ENCODE measurements at places on chromosomes 5 and 9.

- peak; percentile 94 for DNase-seq
Observed at GRCh38 chr9:124137009-124137943, 120.5 kb upstream of the NEK6 start.

GRCh38 chr5:43193894-43194265, 1.9 kb downstream of the NIM1K start:
- DNase-seq = no peak

DNA sequence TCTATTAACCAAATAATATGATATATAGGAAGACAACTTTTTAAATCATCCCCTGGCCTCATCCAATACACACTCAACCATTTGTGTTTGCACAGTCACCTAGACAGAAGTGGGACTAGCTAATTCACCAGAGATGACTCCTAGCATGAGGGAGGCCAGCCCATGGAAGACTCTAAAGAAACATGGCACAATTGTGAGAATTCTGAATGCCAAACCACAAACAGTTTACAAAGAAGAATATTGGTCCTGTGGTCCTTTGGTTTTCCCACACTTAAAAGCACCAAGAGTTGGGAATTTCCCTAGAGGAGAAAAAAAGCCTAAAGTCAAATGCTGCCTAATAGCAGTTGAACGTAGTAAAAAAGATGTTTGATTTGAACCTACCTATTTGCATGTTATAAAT, 609.9 kb downstream of the ACTL7B start:
- no peak for DNase-seq

- DNase-seq = no peak
Observed at GRCh38 chr5:155343468-155343867, 329.9 kb downstream of the KIF4B start.

DNA sequence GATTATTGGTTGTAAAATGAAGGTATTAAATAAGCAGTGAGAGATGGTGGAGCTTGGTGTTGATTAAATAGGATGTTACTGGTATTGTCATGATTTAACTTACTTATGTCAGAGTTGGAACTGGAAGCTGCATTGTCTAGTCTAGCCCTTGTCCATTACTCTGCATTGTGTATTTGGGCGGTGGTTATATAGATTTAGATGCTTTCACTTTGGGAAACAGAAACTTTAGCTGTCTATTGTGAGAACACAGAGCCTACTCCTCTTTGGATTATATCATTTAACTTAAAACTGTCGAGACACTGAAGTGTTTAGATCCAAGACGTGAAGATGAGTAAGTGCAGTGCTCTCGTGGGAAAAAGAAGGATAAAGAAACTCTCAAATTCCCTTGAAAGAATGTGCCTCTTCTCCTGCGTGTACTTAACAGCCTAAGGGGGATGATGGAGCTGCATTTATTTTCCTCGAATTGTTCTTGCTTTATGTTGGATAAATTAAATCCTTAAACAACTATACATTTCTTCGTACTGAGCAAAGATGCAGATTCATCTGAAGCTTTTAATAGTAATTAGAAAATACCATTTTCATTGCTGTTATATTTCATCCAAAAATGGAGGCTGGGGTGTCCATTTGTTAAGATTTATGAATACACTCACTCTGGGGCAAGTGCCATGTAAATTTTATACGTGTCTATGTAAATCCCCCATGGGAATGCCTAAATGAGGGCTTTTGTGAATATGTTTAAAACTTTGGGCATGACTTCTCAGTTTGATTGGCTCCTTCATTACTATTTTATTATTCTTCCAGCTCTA, 21.6 kb downstream of the FBXL7 start:
- no peak for DNase-seq

- no peak for DNase-seq
Observed at GRCh38 chr9:76859860-76860259, 46.1 kb downstream of the PRUNE2 start.

- no peak for DNase-seq
Observed at GRCh38 chr5:21263361-21263760, 1275.4 kb upstream of the CDH18 start.

GRCh38 chr9:21266733-21267484, 27.1 kb upstream of the IFNA14 start:
- DNase-seq = no peak

DNA sequence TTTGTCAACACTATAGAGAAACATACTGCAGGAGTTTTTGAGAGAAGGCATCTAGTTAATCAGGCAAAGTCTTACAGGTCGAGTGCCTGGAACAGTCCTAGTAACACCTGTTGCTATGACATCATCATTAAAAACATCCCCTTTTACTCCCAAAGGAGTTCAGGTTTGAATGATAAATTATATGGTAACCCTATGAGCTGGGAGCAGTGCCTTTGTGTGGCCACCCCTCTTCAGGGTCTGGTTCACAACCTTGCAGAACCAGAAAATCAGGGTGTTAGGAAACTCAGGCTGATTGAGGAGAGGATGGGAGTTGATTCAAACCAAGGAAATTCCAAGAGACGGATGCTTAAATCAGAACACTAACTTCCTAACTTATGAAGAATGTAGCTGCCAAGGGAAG, 179.1 kb upstream of the RASEF start:
- no peak for DNase-seq

GRCh38 chr9:38107405-38107804, 38.4 kb upstream of the SHB start:
- DNase-seq = peak; percentile 64

GRCh38 chr5:77995793-77996409, 219.8 kb upstream of the TBCA start:
- DNase-seq = no peak

DNA sequence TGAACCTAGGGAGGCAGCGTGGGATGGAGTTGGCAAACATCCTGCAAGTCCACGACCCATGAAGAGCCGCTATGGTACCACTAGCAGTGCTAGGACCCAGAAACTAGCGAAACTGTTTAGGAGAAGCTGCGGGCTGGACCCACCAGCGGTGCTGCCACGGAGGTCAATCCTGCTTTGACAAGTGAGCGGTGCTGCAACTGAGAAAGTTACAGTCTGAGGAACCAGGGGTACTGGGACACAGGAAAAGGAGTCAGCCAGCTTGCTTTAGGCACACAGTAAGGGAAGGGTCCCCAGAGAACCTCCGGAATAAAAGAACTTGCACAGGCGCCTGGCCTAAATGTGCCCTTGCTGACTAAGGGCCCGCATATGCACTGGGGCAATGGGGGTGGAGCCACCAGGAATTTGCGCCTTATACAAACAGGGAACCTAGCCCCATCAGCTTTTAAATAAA, 23.6 kb upstream of the ANXA2R start:
- DNase-seq = no peak

GRCh38 chr5:167071981-167072610, 1219.3 kb upstream of the WWC1 start:
- no peak for DNase-seq

DNA sequence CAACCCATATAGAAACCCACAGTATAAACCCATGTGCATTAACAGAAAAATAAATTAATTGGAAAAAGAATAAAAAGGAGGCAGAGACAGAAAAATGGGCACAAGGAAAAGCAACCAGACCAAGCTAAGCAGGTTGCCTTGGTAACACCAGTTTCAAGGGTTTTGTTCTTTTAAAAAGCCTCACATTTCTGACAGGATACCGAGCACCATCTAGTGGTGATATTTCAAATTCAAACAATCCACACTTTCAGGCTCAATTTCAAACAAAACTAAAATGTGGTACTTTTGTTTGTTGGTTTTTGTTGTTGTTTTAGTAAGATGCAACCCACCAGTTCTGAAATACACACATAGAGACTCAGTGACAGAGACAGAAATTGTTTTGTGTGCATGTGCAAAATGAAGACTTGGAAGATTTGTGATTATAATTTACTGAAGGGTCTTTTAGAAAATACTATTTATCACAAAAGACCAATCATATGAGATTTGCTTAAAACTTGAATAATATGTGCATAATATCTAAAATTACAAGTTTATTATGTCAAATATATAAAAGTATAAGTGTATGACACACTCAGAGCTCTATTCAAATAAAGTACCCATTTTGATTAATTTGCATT, 318.2 kb downstream of the SLCO4C1 start:
- DNase-seq = peak; percentile 55

DNA sequence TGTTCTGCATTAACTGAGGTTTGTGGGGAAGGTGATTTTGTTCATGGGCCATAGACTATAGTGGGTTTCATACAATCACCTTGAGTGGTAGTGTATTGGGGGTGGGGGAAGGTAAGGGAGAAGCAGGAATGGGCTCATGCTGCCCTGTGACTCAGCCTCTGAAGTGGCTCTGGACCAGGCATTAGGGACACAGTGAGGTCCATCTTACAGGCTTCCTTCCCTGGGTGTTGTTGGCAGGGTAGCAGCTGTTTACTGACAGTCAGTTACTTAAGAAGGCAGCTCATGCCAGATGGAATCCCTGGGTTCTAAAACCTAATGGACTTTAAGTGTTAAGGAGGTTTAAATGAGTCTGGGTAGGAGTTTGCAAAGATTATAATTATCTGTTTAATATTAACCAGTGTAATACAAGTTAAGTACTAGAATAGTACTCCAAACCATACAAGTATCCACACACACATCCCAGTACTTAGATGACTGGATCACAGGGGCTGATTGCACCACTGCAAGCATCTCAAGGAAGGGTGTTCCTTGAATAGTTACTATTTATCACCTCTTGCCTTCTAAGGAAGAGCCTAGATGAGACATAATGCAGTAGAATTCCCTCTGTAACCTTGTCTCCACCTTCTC, 59.3 kb downstream of the CAST start:
- DNase-seq = no peak

GRCh38 chr5:78275998-78276543, 18.4 kb downstream of the AP3B1 start:
- DNase-seq = no peak

- DNase-seq = no peak
Observed at GRCh38 chr9:14246951-14247350, 67.0 kb downstream of the NFIB start.

DNA sequence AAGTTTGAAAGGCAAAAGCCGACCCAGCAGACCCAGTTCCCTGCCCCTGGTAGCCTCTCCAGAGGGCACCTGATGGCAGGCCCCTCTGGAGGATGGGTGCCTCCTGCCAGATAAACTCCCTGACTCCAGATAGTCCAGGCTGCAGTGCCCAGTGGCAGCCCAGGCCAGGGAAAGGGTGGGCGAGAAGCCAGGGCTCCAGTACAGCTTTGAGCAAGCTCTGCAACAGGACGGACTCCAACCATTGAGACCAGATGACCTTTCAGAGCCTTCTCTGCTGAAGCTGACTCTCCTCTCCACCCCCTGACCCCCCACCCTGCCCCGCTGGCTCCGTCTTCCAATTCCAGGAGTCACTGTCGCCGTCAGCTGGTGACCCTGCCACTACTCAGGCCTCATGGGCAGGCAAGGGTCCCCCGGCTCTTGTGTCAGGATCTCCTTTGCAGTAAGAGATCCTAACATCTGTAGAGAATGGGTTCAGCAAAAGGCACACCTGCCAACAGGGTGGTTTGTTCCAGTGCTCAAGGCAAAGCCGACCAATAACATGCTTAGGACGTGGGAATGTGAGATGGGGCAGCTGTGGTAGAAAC, 15.5 kb upstream of the FCN1 start:
- no peak for DNase-seq

GRCh38 chr9:105331755-105332154, 87.3 kb downstream of the SLC44A1 start:
- no peak for DNase-seq

- peak; percentile 48 for DNase-seq
Observed at GRCh38 chr5:91182763-91183162, 200.4 kb downstream of the ARRDC3 start.

DNA sequence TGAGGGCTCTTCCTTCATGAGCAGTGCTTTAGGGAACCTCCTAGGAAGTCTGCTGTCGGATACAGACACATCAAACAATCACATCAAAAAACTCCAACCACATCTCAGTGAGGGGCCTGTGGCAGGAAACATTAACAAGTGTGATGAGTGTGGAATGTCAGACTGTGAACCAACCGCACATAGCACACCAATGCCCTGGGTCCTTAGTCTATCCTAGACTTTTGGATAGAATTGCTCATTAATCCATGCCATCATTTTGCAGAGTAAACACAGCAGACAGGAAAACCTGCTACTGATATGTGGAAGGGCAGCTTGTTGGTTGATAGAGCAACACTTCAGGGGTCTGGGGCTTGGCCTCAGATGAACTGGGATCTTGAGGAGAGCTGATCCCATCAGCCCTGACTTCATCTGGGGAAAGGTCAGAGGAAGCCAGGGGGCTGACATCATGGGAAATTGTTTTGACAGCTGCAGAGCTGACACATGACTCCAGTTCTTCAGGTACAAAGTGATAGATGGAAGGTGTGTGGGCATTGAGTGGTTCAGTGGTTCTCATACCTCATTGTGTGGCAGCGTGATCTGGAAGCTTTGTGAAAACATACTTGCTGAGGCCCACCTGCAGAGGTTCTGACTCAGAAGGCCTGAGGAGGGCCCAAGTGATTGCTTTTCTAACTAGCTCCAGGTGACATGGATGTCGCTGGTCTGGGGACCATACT, 193.3 kb downstream of the DIRAS2 start:
- no peak for DNase-seq

- peak; percentile 8 for DNase-seq
Observed at GRCh38 chr5:106092455-106092854, 1578.3 kb downstream of the EFNA5 start.

GRCh38 chr9:80615964-80616363, 1044.2 kb downstream of the TLE4 start:
- no peak for DNase-seq

GRCh38 chr9:122246666-122247065, 17.9 kb upstream of the LHX6 start:
- DNase-seq = no peak

DNA sequence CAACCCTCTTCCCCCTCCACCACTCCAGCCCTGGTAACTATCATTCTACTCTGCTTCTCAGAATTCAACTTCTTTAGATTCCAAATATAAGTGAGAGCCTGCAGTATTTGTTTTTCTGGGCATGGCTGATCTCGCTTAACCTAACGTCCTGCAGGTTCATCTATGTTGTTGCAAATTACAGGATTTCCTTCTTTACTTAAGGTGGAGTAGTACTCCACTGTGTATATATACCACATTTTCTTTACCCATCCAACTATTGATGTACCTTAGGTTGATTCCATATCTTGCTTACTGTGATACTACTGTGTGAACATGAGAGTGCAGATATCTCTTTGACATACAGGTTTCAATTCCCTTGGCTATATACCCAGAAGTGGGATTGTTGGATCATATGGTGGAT, 106.3 kb upstream of the ZNF366 start:
- no peak for DNase-seq

- peak; percentile 88 for DNase-seq
Observed at GRCh38 chr9:134059661-134060395, 8.0 kb downstream of the BRD3 start.

GRCh38 chr9:132023419-132024180, 56.1 kb downstream of the MED27 start:
- DNase-seq = no peak
